ENCODE measurements at places on chromosomes 16 and 17. TPM values are rescaled to one million over a fixed set of nuclear protein-coding genes. Genes with fewer than 3 reads are reported as not detected.

The TBC1D3L gene
- polyA plus RNA-seq = 17.9 TPM

The CTRL gene
- 8.1 TPM for polyA plus RNA-seq

The TMC8 gene
- 5.6 TPM for polyA plus RNA-seq

The ARHGDIG gene
- polyA plus RNA-seq = 106 TPM

The CCL1 gene
- polyA plus RNA-seq = not detected

The TPSG1 gene
- 0.89 TPM for polyA plus RNA-seq

The ZNRF1 gene
- 103 TPM for polyA plus RNA-seq

The CMTM2 gene
- polyA plus RNA-seq = 1.5 TPM

The CA7 gene
- 0.49 TPM for polyA plus RNA-seq

The VPS9D1 gene
- 39.5 TPM for polyA plus RNA-seq

The HES7 gene
- 2.5 TPM for polyA plus RNA-seq
